Renal cortical epithelial cell (primary cell): ENCODE measurements at places on chromosomes 12 and 14. TPM values are rescaled to one million over a fixed set of nuclear protein-coding genes. Genes with fewer than 3 reads are reported as not detected.
A peak's percentile ranks its signal among the peaks of the same experiment; 100 is the strongest.

Gene PYM1
- total RNA-seq: 30.0 and 38.7 TPM in 2 replicates

Gene ZNF705A
- under 0.01 TPM in 1 of 2 replicates, not detected in the other for total RNA-seq

Gene DENND5B
- 9.2 and 23.9 TPM in 2 replicates for total RNA-seq

Gene RNU4-1
- total RNA-seq: under 0.01 TPM in 2 replicates

Gene HOTAIR
- 1.3 TPM in 1 of 2 replicates, not detected in the other for total RNA-seq

Gene KERA
- not detected in 2 replicates for total RNA-seq

Gene RASAL1
- 16.3 and 36.5 TPM in 2 replicates for total RNA-seq

Gene HOXC6
- total RNA-seq: 0.35 and 6.0 TPM in 2 replicates

Gene ZNF384
- 5.6 and 18.4 TPM in 2 replicates for total RNA-seq

Gene BEST3
- total RNA-seq: 0.55 and 0.87 TPM in 2 replicates

DNA sequence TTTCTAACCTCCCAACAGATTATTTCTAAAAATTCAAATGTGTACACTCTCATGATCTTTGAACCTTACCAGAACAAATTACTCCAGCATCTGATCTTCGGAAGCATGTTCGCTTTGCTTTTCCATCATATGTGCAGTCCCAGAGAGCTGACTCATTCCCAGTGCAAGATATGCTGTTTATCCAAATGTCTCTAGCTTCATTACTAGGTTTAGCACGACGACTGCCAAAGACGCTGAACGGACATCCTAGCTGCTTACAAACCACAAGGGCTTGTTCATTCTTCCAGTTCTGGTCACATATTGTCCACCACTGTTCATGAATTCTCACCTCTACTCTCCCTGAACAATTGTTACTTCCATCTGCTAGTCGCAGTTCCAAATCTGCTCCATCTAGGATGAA is 40.5 kb downstream of the CD163L1 start:
- DNase-seq: no peak

DNA sequence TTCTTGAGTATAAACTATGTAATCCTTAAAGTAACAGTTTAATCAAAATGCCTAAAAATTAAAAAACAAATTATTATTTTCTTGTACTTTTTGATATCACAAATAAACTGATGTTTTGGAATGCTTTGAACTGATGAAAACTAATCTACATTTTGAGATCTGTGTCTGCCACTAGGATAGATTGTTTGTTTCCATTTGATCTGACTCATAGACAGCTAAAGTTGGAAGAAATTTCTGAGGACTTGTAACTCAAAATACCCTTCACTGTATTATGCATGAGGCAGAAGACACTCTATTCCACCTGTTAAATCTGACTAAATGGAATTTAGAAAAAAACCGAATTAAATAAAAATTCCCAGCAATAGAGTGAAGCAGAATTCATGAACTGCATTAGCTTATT is 1400.0 kb upstream of the FLRT2 start:
- DNase-seq: no peak

- DNase-seq: no peak
Observed at GRCh38 chr14:103909531-103910261, 18.6 kb upstream of the TDRD9 start.

DNA sequence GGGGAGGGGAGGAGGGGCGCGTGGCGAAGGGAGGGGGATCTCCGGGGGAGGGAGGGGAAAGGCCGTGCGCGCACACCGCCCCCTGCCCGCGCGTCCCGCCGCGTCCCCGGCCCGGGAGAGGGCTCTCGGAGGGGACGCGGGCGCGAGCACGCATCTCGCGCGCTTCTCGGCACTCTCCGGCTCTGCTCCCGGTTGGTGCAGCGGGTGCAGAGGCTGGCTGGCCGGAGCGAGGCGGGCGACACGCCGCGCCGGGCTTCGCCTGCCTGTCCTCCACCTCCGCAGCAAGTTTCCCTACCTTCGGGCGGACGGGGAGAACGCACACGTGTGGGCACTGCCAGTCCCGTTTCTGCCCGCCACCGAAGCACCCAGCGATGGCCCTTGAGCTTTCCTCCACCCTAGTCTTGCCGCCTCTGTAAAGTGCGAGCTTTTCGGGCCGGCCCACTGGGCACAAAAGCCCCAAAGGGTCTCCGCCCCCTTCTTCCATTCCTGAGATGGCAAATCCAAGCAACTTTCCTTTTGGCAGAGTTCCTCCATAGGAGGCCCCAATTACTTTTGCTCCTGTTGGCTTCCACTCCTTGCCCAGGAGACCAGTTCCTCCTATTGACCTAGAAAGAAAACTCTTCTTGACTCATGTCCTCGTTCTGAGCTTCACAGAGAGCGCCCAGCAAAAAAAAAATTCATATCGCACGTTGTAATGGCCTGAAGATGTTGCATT is 363 bp upstream of the CSAD start:
- peak; percentile 34 for DNase-seq

GRCh38 chr12:75933101-75933500 is 98.5 kb downstream of the PHLDA1 start:
- peak; percentile 96 for DNase-seq

DNA sequence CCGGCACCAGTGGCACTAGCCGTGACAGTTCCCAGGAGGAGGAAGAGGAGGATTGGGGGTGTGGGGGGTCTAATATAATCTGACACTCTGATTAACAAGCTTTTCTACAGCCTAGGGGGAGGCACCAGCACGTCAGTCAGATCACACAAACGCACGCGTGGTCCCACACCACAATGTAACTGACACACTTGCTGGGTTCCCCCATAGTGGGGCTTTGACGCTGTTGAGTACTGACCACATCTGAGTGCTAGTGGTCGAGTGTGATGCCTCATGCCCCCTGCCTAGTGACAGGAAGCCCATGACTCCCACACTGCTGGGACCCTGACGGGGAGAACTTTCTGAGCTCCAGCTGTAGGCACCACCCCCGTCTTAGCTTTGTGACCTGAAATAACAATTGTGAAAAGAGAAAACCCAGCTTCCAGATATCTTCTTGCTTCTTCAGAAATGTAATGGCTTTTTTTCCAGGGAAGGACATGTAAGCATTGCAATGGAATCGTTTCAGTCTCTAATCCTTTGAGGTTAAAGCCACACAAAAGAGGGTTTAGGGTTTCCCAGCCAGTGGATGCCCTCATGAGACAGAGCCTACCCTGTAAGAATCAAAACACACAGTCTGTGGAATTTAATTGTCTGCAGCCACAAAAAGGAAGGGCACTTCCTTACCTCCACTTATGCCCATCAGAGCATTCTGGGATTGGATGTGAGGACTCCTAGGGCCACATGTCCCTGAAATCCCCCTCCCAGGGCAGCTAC is 183.9 kb downstream of the PIWIL1 start:
- no peak for DNase-seq

- peak; percentile 43 for DNase-seq
Observed at GRCh38 chr12:750366-751191, 1.8 kb upstream of the WNK1 start.

DNA sequence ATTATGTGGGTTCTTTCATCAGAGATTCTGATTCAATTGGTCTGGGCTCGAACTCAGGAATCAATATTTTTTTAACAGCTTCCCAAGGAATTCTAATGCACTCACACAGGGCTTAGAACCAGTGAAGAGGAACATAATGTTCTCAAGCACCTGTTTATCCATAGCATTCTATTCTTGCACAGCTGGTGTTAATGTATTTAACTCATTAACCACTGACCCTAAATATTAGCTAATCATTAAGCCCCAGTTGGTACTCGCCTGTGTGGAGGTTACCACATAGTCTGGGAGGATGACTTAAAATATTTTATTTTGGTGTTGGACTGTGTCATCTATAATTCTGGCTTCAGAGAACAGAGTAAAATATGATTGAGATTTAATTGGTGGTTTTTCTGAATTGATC is 45.3 kb downstream of the LRP6 start:
- DNase-seq: peak; percentile 95

DNA sequence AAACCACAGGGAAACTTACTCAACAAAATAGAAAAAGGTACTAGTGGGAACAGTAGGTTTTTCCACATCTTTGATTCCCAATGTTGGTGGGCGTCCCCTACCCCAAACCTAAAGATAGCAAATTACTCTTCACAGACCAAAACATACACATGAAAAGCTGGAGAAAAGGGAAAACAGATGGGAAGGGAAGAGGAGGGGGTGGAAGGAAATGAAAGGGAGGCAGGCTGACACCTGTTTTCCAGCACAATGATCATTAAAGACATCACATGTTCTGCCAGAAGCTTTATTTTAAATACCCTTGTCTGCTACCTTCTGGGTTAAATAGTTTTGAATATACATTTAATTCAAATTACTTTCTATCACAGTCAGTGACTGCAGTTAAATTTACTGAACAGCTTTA is 1617.9 kb upstream of the SEL1L start:
- no peak for DNase-seq

- DNase-seq: peak; percentile 3
Observed at GRCh38 chr14:85316701-85317410, 213.1 kb upstream of the FLRT2 start.

GRCh38 chr14:89244720-89245119 is 172.3 kb downstream of the FOXN3 start:
- no peak for DNase-seq

GRCh38 chr14:39853441-39853840 is 421.2 kb upstream of the FBXO33 start:
- no peak for DNase-seq

DNA sequence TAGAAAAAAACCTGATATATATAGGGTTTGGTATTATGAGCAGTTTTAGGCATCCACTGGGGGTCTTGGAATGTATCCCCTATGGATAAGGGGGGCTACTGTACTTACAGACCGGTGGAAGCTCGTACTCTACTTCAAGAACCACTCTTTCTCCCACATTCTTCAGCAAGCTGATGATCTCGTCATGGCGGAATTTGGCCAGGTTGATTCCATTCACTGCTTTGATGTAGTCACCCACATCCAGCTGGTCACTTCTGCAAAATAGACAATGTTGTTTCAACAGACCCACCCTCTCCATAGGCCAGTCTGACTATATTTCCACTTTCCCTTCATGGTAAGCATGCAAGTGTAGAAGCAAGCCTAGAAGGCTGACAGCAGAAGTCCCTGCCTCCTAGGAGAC is 139.9 kb downstream of the GRIP1 start:
- peak; percentile 67 for DNase-seq

GRCh38 chr12:56565510-56566101 is 44.0 kb downstream of the RBMS2 start:
- peak; percentile 61 for DNase-seq

GRCh38 chr14:99116741-99117295 is 155.2 kb downstream of the BCL11B start:
- DNase-seq: no peak

GRCh38 chr12:88298761-88299242 is 156.7 kb downstream of the TMTC3 start:
- peak; percentile 95 for DNase-seq

DNA sequence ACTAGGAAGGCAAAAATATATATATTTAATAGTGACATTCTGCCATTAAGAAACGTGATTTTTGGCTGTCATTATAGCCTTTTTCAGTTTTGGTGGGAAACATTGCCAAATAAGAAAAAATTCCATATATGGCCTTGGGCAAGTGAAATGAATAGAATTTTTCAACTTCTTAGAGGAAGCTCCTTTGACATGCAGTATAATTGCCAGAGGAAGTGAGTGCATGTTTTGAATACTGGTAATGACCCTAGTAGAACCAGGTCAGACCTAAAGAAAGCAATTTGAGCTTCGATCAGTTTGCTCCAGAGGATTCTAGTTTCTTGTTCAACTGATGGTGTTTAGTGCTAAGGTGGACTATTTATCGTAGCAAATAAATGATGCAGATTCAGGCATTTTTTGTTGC is 26.2 kb upstream of the TRIM9 start:
- no peak for DNase-seq
